ENCODE measurements at places on chromosomes 2 and 18. TPM values are rescaled to one million over a fixed set of nuclear protein-coding genes. Genes with fewer than 3 reads are reported as not detected.

DNA sequence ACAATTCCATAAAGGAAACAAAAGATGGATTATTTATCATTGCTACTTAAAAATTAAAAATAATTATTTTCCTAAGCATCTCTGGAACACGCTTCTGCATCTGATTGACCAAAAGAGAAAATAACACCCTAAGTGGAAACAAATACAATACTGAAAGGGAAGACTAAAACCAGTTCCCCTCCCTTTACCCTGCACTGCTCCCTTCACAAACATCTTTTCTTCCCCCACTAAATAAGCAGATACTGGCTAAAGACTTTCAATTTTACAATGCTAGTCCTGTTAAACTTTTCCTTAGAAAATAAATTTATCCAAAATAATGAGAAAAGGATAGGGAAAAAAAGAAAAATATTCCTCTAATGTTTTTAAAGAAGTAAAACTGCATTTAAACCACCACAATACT, 4.3 kb downstream of the NCKAP1 start:
- no peak for DNase-seq

- no peak for DNase-seq
Measured at GRCh38 chr2:177073611-177074010, 139.0 kb upstream of the HNRNPA3 start.

- no peak for DNase-seq
Measured at GRCh38 chr2:88098558-88098900, 29.3 kb downstream of the FABP1 start.

DNA sequence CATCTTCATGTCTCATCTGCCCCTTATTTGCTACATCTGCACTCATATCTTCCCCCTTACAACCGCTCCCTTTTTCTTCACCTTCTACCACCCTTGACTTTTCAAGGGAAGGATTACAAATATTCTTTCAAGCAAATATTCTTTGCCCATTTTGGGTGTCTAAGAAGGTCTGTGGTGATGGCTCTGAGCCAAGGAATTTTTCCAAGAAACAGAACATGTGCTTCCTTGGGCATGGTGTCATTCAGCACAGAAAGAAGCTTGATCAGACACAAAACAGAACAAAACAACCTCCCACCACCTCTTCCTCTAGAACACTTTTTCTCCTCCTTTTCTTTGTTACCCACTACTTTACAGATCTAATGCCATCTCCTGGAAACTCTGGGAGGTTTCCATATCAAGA, 313.7 kb downstream of the SATB2 start:
- no peak for DNase-seq

The TCF23 gene
- not detected for total RNA-seq

The PSMA8 gene
- not detected for total RNA-seq
